ENCODE measurements at places on chromosomes 5 and 9.

DNA sequence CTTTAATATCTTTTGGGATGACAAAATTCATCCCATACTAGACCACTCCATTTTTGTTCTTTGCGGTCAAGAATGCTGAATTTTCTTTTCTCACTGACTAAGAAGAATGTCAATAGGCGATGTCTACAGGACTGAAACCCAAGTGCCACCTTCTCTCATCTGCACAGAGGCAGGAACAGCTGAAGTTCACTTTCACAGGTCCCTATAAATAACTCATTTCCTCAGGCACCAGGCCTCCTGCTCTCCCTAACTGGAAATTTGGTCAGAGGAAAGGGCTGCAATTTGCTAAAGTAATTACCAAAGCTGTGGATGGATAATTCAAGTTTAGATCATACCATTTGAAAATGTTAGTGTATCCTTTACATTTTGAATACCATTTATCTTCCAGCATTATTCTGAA lies 142.9 kb downstream of the DIRAS2 start:
- H3K27me3 ChIP-seq = no peaks in the 10 kb centered on the region
- H3K27ac ChIP-seq = no peak overlapping the region
- no peaks in the 10 kb centered on the region for H3K36me3 ChIP-seq
- H3K4me1 ChIP-seq = peaks cover 12% of the 10 kb centered on the region
- no peak for DNase-seq

GRCh38 chr5:44318883-44319282 lies 70.3 kb downstream of the FGF10 start:
- no peaks in the 10 kb centered on the region for H3K27me3 ChIP-seq
- H3K36me3 ChIP-seq = no peaks in the 10 kb centered on the region
- no peak for DNase-seq
- peaks cover 24% of the 10 kb centered on the region for H3K4me1 ChIP-seq
- H3K27ac ChIP-seq = no peak overlapping the region

DNA sequence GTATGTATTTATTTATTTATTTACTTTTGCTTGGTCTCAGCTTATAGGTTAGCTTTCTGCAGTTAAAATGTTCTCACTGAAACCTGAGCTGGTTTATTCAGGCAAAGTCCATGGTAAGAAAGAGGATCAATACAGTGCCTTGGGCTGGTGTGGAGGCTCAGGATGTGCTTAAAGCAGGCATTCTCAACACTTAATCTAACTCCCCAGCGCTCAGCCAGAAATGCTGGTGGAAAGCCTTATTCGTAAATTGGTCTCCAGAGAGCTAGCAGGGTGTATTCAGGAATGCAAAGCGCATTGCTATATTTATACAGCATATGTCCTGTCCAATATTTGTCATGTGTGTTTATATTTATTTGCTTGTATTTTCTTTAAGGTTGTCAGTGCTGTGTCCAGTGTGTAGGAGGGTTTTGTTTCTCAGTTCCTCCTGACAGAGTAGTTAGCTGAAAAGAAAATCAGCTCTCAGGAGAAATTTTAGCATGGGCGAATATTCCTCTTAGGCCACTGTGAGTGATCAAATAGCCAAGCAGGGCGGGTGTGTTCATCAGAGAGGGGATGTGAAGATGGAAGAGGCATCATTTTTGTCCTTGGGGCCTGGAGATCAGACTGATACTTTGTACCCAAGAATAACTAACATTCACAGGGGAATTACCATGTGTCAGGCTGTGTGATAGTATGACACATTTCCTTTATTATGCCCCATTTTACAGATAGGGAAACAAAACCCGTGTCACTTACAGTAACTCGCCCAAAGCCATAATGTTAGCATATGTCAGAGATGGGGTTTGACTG lies 65.8 kb downstream of the DOCK2 start:
- no peak overlapping the region for H3K4me3 ChIP-seq
- no peak for DNase-seq
- H3K27ac ChIP-seq = no peak overlapping the region
- H3K27me3 ChIP-seq = no peaks in the 10 kb centered on the region
- peaks cover 1% of the 10 kb centered on the region for H3K4me1 ChIP-seq
- no peaks in the 10 kb centered on the region for H3K36me3 ChIP-seq

- no peaks in the 10 kb centered on the region for H3K27me3 ChIP-seq
- H3K36me3 ChIP-seq = no peaks in the 10 kb centered on the region
- no peak for DNase-seq
- H3K27ac ChIP-seq = no peak overlapping the region
- H3K4me3 ChIP-seq = no peak overlapping the region
Measured at GRCh38 chr9:81964218-81965171, 21.2 kb downstream of the SPATA31D3 start.

- H3K27ac ChIP-seq = no peak overlapping the region
- H3K4me3 ChIP-seq = no peak overlapping the region
- H3K4me1 ChIP-seq = no peaks in the 10 kb centered on the region
- no peaks in the 10 kb centered on the region for H3K27me3 ChIP-seq
- DNase-seq = no peak
- no peaks in the 10 kb centered on the region for H3K36me3 ChIP-seq
Measured at GRCh38 chr9:77156646-77157371, 20.5 kb upstream of the VPS13A start.

- no peak overlapping the region for H3K4me3 ChIP-seq
- peaks cover 3% of the 10 kb centered on the region for H3K4me1 ChIP-seq
- no peaks in the 10 kb centered on the region for H3K27me3 ChIP-seq
- no peak overlapping the region for H3K27ac ChIP-seq
- no peaks in the 10 kb centered on the region for H3K36me3 ChIP-seq
Measured at GRCh38 chr9:16787724-16788123, 82.7 kb downstream of the BNC2 start.

DNA sequence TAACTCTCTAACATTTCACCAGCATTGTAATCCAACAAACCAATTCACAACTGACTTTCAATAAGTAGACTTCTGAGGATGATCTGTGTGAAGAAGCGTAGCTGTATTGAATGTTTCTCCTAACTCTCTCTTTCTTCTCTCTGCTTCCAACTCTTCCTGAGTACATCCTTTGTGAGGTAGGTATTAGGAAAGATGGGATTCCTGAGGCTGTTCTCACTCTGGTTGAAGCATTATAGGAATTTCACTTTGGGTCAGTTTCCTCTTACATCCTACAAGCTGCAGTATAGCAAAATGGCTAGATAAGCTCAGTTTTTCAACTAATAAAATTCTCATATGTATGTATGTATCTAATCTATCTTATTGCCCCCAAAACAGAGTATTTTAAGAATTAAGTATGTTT lies 702.8 kb downstream of the CETN3 start:
- H3K27me3 ChIP-seq = no peaks in the 10 kb centered on the region
- H3K4me3 ChIP-seq = no peak overlapping the region
- DNase-seq = no peak

DNA sequence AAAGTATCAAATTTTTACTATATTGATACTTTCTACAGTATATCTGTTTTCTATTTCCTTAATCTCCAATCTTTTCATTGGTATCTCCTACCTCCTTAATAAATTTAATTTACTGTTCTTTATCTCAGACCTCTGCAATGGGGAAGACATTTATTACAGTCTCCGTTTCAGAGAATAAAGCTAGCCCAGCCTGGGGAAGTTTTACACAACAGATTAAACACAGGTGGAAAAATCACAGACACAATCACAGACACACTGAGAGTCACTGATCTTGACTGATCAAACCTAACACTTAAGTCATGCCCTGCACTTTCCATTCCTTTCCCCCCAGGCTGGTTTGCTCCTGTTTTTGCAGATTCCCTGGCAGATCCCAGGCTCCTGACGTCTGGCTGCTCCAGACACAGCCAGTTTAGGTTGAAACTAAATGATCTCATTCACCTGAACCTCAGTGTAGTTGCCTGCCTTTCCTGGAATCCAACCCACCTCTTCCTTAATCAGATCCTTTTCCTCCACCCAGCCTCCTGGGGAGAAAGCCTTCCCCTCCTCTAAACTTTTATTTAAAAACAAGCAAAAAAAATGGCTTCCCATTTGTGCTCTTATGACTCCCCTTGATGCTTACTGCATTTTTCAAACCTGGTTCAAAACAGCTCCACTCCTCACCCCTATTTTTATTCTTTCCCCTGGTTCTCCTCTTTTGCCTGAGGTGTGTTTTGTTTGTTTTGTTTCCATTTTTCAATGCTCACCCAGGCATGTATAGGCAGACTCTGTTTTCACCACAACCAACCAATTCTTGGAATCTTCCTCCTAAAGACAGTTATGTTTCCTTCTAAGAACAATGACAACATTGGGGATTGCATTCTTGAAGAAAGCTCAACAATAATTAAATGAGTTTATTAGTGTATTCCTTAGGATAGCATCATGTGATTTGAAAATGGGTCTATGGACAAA lies 29.5 kb upstream of the OSMR start:
- H3K36me3 ChIP-seq = no peaks in the 10 kb centered on the region
- DNase-seq = no peak
- no peak overlapping the region for H3K27ac ChIP-seq
- H3K4me1 ChIP-seq = peaks cover 1% of the 10 kb centered on the region
- H3K4me3 ChIP-seq = no peak overlapping the region

DNA sequence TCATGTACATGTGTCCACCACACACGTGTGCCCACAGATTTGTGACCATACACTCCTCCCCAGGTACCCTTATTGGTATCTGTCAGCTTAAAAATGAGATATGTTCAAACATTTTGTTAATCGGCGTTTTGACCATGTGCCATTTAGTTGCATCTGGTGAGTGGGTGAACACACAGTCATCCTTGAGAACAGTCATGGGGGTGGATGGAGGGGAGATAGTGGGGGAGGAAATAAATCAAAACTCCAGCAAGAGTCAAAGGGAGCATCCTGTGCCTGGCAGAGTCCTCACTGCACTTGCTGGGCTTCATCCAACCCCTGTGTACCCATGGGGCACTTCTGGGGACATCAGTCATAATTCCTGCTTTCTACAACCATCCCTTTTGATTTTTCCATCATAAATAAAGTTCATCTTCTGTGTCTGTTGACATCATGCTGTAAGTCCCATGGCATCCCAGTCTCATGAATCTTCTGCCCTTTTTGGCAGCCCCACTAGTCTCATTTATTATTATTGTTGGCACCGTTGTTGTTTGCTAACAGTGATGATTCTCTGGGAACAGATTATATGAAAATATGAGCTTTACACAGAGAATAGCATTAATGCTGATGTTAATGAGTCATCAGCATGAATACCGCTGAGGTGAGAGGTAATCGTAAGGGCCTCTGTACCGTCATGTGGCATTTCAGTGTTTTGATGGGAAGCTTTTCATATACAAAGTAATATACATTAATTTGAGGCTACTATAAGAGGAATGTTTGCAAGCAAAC lies 24.4 kb upstream of the CLK4 start:
- no peak overlapping the region for H3K27ac ChIP-seq
- DNase-seq = no peak
- H3K4me3 ChIP-seq = no peak overlapping the region
- H3K27me3 ChIP-seq = no peaks in the 10 kb centered on the region
- no peaks in the 10 kb centered on the region for H3K36me3 ChIP-seq

DNA sequence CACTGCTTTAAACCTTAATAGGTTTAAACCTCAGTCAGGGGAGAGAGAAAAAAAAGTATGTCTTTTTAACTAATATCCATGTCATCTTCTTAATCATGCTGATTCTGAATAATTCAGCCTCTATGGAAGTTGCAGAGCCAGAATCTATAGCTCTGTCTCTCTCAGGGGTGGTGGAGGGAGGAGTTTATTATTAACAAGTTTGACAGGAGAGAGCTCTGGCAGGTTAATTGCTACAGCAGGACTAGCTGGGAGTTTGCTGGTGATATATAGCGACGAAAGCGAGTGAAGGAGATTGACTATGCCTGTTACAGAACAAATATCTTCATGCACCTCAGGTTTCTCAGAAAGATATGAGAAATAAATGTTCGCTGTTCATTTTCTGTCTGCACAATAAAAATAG lies 586.4 kb downstream of the TLE4 start:
- no peaks in the 10 kb centered on the region for H3K36me3 ChIP-seq
- H3K27me3 ChIP-seq = no peaks in the 10 kb centered on the region
- H3K4me3 ChIP-seq = no peak overlapping the region
- DNase-seq = no peak

- H3K27me3 ChIP-seq = no peaks in the 10 kb centered on the region
- no peak overlapping the region for H3K27ac ChIP-seq
- peaks cover 2% of the 10 kb centered on the region for H3K4me1 ChIP-seq
- no peak for DNase-seq
- H3K36me3 ChIP-seq = no peaks in the 10 kb centered on the region
Measured at GRCh38 chr5:131783874-131784273, 12.9 kb downstream of the FNIP1 start.

DNA sequence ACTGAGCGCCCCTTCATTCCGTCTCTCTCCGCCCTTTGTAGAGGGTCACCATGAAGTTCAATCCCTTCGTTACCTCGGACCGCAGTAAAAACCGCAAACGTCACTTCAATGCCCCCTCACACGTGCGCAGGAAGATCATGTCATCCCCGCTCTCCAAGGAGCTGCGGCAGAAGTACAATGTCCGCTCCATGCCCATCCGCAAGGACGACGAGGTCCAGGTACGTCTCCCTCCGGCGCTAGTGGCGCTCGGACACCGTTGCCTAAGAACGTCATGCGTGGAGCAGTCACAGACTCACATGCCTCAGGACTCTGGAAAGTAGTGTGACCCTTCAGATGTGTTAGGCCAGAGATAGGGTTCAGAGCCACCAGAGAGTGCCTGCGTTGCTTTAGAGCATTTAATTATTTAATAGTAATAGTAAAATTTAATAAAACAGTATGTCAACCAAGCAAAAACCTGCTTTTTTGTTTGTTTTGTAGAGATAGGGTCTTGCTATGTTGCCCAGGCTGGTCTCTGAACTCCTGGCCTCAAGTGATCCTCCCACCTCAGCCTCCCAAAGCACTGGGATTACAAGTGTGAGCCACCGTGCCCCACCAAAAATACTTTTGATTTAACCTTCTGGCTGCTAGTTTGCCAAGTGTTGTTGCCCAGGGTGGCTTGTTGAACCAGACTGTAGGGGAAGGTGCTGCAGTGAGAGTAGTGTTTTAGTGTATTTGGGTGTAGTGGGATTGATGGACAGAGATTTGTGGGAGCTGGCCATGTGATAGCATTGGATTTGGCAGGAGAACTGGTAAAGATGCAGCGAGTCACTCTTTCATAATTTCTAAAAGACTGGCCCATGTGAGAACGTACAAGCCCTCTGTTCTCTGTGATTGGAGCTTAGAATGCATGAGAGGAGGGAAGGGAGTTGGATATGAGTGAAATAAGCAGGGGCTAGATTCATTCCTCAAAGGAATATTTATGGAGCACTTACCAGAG lies 888 bp downstream of the RPL26L1 start:
- peaks cover 26% of the 10 kb centered on the region for H3K36me3 ChIP-seq
- H3K4me3 ChIP-seq = peak overlapping the region; percentile 99
- H3K27ac ChIP-seq = no peak overlapping the region
- peaks cover 3% of the 10 kb centered on the region for H3K4me1 ChIP-seq

GRCh38 chr5:137833463-137833862 lies 34.2 kb upstream of the MYOT start:
- DNase-seq = no peak
- H3K4me1 ChIP-seq = peaks cover 2% of the 10 kb centered on the region
- H3K27ac ChIP-seq = no peak overlapping the region
